ENCODE measurements at places on chromosomes 3 and 15.

DNA sequence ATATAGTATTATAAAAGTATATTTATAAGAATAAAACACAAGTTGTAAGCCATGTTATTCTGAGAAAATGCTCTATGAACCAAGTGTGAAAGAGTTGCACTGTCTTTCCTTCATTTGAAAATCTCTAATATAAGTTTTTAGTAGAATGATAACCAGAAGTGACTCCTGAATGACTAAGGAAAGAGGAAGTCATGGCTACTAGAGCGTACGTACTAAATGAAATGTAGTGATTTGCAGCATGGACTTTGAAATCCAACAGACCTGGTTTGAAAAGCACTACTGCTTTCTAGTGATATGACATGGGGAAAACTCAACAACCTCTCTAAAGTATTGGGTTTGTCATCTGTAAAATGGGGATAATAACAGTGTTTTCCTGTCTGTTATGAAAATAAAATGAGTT, 10.3 kb upstream of the DNAJC13 start:
- no peak for DNase-seq

- no peak for DNase-seq
Measured at GRCh38 chr15:39130556-39131379, 450.1 kb upstream of the THBS1 start.

DNA sequence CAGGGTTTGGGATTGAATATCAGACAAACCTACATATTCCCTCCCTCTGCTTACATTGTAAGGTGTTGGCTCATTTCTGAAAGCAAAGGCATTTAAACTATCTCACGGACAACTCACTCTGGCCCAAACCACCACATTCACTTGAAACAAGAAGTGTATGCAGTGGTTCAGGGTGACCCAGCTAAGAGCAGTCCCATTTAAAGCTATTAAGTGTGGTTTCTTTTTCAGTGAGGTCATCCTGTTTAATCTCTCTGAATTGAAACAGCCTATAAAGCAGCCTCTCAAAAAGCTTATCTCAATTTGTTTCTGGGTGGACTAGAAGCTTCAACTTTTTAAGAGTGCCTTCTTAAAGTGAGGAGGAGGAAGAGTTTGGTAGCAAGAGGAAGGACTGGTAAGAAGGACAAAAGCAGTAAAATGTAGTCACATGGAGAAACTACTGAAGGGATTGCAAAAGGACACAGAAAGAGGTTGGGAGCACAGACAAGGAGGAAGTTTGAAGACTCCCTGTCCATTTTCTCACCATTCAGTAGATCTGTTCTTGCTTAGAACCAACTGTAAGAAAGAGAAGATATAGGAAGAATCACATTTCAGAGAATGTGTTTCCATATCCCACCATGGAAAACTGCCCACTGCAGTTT, 151.6 kb downstream of the TMCO5A start:
- DNase-seq = no peak

- DNase-seq = no peak
Measured at GRCh38 chr15:68775671-68776476, 44.8 kb downstream of the ANP32A start.

DNA sequence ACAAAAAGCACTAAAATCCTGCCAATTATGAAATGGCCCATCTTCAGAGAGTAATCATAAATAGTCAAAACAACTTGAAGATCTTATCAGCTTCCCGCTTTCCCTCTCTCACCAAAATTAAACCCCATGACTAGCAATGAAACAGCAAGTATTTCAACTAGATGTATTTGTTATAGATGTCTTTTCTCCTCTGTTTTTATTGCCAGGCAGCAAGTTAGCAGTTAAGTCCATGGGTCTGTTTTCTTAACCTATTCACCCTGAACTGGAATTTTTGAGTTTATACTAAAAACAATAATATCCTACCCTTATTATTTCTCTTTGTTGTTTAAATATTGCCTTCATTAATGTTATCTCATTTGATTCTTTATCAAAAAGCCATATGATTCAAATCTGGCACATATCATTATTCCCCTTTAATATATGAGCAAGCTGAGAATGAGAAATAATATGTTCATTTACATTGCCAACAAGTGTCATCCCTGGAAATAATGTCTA, 23.3 kb downstream of the AQP9 start:
- no peak for DNase-seq

GRCh38 chr3:149999421-149999820, 28.7 kb upstream of the PFN2 start:
- DNase-seq = no peak

DNA sequence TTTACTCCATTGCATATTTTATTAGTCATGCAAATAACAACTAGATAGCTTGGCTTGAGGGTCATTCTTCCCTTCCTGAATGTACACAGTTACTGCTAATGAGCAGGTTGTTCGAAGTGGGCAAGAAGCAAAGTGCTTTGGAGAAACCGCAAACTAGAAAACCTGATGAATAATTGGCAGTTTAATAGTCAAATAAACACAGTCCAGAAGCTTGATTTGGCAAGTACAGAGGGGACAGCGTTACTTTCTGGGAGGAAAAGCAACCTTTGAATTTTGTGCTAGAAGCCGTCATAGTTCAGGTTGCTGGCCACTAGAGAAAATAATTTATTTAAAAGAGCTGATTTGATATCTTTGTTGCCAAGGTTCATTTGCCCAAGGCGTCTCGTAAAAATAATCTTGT, 94.9 kb downstream of the MFSD1 start:
- no peak for DNase-seq

DNA sequence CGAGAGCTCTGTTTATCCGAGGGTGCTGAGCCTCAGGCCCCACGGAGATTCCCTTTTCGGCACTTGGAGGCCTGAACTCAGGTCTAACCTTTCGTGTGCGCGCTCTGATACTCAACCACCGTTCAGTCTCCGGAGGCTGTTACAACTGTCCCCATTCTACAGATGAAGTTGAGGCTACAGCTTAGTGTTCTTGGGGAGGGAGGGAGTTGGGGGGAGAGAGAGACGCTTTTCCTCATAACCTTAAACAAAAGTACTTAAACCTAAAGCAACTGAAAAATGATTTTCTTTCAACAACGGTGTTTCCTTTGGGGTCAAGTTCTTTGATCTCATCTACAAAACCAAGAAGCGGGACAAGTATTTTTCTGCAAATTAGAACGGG, 952 bp upstream of the CHST2 start:
- no peak for DNase-seq

- DNase-seq = no peak
Measured at GRCh38 chr15:37594417-37594816, 340.0 kb upstream of the TMCO5A start.

DNA sequence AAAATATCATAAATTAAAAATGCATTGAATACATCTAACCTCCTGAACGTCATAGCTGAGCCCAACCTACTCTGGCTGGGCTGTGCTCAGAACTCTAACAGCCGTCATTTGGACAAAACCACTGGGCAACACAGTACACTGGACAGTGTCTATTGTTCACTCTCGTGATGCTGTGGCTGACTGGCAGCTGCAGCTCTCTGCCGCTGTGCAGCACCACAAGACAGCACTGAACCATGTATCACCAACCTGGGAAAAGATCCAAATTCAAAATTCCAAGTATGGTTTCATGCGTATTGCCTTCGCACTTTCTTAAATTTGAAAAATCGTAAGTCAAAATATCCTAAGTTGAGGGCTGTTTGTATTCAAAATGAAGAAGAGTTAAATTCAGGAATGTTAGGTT, 145.1 kb upstream of the CNTN4 start:
- no peak for DNase-seq

DNA sequence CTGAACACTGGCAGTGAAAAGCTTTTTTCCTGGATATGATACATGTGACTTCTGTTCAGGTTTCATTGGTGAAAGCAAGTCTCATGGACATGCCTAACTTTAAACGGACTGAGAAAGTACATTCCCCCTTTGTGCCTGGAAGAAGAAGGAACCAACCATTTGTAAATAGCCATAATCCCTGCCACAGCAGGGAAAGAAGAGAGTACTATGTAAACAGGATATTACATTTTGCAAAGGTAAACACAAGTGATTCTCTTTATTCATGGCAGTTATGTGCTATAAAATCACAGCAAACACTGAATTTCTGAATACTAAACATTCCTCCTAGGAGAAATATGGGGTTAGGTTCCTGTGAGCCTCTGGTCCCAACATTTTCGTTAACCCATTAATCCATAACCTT, 46.8 kb downstream of the PRICKLE2 start:
- DNase-seq = no peak

DNA sequence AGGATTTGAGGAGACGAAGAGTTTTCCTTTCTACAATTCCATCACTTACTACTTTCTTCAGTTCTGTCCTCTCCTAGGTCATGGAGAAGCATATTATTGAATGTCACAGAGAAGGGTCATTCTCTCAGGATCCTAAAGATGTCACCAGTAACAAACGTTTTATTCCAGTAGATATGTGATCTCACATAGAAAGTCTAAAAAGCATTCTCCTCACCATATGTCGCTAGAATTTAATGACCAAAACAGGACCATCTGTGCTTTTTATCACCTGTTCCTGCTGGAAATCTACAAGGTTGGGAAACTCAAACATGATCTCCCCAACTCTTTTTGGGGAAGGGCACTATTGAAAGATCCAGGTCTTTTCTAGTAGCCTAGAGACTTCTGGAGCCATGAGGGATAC, 24.0 kb upstream of the FRMD5 start:
- DNase-seq = no peak

GRCh38 chr15:64460724-64461720, 644 bp downstream of the ZNF609 start:
- DNase-seq = no peak

DNA sequence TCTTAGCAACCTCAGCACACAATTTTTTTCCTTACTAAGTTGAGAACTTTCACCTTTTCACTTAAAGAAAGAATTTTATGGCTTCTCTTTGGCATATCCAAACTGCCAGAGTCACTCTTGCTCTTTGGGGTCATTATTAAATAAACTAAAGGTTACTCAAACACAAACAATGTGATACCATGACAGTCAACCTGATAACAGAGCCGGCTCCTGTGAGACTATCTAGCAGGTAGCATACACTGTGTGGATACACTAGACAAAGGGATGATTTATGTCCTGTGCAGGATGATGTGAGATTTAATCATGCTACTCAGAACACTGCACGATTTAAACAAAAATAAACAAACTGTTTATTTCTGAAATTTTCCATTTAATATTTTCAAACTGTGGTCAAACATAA, 35.6 kb downstream of the LRRFIP2 start:
- DNase-seq = no peak

GRCh38 chr3:23567917-23568316, 237.8 kb upstream of the UBE2E1 start:
- DNase-seq = no peak

GRCh38 chr15:81642451-81642990, 268.5 kb upstream of the TMC3 start:
- DNase-seq = no peak

DNA sequence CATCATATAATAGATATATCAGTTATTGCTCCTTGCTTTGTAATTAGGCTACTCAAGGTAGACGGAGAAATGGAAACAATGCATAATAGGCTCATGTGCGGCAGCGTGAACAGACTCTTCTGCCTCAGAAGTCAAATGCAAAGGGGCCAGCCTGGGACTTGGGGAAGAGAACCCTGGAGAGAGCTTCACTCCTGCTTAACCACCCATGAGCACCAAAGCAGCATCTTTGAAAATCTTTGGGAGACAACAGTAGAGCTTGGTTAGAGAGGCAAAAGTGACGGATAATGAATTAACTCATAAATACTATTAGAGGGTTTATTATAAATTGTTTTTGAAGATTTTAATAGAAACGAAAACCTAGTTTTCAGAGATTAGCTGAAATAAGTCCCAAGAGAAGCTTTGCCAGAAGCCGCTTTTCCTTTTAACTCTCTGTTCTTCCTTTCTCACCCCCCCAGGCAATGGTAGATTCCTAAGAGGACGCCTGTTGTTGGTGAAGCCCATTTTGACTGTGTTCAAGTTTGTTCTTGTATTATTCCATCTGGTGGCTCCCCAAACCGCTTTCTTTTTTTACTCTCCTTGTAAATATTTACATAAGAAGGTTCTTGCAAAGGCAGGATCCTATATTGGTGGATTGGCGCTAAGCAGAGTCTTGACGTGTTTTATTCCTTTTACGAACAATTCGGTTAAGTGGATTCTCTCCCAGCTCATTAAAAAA, 196.0 kb upstream of the TPRG1 start:
- no peak for DNase-seq

DNA sequence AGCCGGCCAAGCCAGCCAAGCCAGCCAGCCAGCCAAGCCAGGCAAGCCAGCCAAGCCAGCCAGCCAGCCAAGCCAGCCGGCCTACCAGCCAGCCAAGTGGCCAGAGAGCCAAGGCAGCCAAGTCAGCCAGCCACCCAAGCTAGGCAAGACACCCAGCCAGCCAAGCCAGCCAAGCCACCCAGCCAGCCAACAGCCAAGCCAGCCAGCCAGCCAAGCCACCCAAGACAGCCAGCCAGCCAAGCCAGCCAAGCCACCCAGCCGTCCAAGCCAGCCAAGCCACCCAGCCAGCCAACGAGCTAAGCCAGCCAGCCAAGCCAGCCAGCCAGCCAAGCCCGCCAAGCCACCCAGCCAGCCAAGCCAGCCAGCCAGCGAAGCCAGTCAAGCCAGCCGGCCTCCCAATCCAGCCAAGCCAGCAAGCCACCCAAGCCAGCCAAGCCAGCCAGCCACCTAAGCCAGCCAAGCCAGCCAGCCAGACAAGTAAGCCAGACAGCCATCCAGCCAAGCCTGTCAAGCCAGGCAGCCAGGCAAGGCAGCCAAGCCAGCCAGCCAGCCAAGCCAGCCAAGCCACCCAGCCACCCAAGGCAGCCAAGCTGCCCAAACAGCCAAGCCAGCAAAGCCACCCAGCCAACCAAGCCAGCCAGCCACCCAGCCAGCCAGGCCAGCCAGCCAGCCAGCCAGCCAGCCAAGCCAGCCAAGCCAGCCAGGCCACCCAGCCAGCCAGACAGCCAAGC, 200.5 kb downstream of the GOLGA6L6 start:
- no peak for DNase-seq

DNA sequence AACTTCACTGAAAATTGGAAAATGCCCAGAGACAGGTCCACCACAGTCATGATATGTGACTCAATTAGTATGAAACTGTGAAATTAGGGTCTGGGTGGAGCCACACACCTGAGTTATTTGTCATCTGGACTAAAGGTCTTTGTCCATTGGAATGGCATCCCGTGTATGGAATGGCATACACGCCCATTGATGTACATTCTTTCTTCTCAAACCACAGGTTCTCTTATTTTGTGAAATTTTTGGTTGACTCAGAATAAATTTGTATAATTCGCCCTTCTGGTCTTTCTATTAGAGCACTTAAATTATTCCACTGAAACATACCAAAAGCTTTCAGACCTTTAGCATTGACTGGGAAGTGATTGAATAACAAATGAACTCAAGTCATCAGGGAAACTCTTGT, 66.8 kb upstream of the UBE2E1 start:
- DNase-seq = no peak

GRCh38 chr3:127748754-127749327, 73.5 kb downstream of the MGLL start:
- DNase-seq = no peak

- no peak for DNase-seq
Measured at GRCh38 chr3:118900737-118901525, 133.7 kb downstream of the IGSF11 start.

GRCh38 chr3:41611008-41611407, 350.9 kb downstream of the ULK4 start:
- DNase-seq = no peak

Measured in activated CD4-positive, alpha-beta T cell treated with anti-CD3 and anti-CD28 coated beads for 24 hours (primary cell).